Colonic mucosa (tissue), 4 donors: ENCODE measurements at places on chromosomes 1 and 21. TPM values are rescaled to one million over a fixed set of nuclear protein-coding genes. Genes with fewer than 3 reads are reported as not detected.

GRCh38 chr1:53639996-53640700 lies 98.8 kb downstream of the GLIS1 start:
- DNase-seq: no peak

GRCh38 chr21:25573409-25574206 lies 33.7 kb downstream of the MRPL39 start:
- no peak for DNase-seq

- no peak for DNase-seq
These were observed 69.1 kb upstream of the C1orf105 start for GRCh38 chr1:172351346-172351745.

Gene CD5L
- total RNA-seq: not detected

GRCh38 chr1:4179914-4180735 lies 280.1 kb upstream of the C1orf174 start:
- DNase-seq: no peak

DNA sequence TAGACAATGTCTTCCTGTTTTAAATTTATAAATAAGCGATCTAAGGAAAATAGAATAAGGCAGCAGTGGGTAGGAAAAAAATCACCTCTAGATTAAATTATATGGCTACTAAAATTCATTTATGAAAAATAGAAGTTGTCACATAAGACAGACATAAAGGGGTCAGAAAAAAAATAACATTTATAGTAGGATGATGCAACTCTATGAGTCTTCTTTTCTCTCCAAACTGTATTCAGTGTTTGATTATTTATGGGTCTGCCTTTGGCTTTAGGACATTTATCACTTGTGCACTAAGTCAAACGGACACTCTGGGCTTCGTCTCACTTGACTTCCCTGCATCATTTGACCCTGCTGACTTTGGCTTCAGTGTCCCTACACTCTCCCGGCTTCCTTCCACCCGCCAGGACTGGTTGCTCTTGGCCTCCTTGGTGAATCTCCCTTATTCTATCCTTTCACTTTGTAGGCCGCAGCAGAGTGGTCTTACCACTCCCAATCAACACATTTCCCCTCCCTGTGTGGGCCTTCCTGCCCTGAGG lies 47.0 kb upstream of the DESI2 start:
- no peak for DNase-seq

Gene PLA2G4A
- total RNA-seq: 6.3 TPM

DNA sequence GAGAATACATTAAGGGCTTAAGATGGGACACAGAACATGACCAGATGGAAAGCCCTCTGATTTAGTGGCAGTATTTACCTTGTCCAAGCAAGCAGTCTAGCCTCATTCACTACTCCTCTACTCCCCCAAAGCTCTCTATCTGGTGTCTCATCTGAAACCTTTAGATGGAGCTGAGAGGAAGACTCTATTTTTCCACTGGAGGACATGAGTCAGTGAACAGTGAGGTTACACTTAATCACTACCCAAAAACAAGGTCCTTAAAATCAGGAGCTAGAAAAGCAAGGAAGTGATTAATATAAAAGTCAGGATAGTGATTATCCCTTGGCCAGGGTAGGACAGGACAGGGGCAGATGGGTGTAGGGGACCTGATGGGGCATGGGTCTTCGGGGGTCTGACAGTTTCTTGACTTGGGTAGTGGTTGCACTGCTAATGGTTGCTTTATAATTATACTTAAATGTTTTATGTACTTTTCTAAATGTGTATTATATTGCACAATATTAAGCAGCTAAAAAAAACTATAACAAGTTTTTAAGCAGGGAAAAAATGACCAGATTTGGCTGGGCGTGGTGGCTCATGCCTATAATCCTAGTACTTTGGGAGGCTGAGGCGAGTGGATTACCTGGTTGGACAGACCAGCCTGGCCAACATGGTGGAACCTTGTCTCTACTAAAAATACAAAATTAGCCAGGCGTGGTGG lies 3.0 kb downstream of the PTPN22 start:
- DNase-seq: no peak
